Fibroblast of the aortic adventitia (primary cell): ENCODE measurements at places on chromosomes 6 and 20. TPM values are rescaled to one million over a fixed set of nuclear protein-coding genes. Genes with fewer than 3 reads are reported as not detected.

Gene EPPIN
- not detected in 2 replicates for total RNA-seq

Gene PRND
- total RNA-seq: not detected in 2 replicates

Gene CPNE5
- total RNA-seq: 0.16 and 0.18 TPM in 2 replicates

Gene GJA10
- not detected in 2 replicates for total RNA-seq

Gene NUP153
- total RNA-seq: 18.4 and 47.5 TPM in 2 replicates
